ENCODE measurements at places on chromosomes 7 and 10.

DNA sequence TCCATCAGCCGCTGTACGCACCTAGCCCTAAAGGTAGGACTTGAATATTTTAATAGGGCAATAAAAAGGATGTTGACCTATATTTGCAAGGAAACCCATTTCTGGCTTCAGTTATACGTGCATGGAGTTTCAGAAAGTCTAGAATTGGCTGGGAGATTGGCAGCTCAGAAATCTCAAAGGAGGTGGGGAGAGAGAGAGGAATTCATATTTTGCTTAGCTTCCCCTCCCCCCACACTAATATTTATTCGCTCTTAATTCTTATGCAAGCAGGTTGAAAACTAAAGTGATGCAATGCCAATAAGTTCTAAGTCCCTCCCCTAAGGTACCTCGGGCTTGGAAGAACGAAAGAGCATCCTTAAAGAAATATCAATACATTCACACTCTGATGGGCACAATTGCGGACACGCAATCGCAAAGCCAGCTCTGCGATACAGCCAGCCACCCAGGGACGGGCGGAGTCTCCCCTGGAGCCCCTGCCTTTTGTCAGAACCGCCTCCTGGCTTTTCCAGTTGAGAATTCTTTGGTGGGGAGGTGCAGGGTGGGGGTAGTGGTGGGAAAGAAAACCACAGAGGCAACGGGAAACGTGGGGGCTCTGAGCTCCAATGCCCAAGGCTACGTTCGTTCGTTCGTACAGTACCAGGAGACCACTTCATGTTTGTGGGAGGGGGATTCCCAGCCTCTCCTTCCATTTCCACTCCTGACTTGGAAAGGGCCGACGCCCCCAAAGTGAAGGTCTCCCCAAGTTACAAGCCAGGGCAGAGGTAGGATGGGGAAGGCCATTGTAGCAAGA, 1.3 kb downstream of the SHH start:
- no peak for DNase-seq

- no peak for DNase-seq
Observed at GRCh38 chr10:70462349-70462984, 16.1 kb upstream of the PALD1 start.

GRCh38 chr10:63528084-63528744, 7.0 kb downstream of the REEP3 start:
- DNase-seq, result no peak

- DNase-seq, result no peak
Observed at GRCh38 chr7:136741941-136742340, 126.5 kb upstream of the CHRM2 start.

GRCh38 chr10:132183046-132183445, 3.7 kb upstream of the DPYSL4 start:
- DNase-seq, result no peak

DNA sequence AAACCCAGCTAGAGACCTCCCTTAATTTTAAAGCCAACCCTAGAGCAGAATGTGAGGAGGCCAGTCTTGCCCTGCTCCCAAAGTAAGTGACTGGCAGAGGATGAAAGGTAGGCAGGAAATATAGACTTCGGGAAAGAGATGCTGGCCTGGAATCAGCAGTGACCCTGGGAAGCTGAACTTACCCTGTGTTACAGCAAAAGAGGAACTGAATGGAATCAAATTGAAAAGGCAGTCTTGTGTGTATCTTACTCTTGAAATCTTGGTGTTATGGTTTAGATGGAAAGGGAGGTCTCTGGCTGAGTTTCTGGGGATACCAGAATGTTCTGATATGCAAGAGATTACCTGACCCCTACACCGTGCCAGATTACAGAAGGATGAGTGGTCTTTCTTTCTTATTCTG, 7.9 kb upstream of the CFAP43 start:
- no peak for DNase-seq

GRCh38 chr7:102913826-102914225, 1.0 kb downstream of the LRRC17 start:
- no peak for DNase-seq

DNA sequence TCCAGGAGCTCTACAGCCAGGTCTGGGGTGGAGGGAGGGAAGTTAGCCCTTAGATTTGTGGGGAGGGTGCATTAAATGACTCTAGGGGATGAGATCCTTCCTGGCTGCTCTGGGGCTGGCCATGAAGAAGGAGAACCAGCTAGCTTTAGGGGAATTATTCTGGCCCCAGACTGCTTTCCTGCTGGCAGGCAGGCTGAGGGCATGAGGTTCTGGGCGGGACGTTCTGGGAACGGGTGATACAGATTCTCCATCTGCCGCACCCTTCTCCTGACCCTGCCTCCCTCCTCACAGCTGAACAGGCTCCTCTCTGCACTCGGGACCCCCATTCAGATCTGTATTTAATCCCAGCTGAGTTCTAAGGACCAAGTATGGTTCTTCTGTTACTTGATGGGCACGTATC, 23.9 kb downstream of the GOLGA7B start:
- no peak for DNase-seq

DNA sequence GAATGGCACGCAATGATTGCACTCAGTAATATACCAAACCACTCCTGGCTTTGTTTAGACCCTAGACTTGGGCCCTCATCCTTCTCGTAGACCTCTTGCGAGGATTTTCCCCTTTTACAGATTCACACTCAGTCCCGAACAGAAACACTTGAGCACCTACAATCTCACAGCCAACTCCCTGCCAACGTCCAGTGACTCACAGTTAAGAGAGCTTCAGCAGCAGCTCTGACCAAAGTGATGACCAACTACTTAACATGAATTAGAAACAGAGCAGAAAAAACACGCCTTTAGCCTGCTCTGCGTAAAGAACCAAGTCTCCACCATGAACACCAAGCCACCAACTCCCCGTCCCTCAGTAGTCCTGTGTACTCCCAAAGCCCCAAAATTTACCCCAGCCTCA, 2.2 kb downstream of the DNAJC30 start:
- no peak for DNase-seq

GRCh38 chr7:101466871-101467270, 104.2 kb downstream of the COL26A1 start:
- no peak for DNase-seq

- DNase-seq, result no peak
Observed at GRCh38 chr10:60176925-60177324, 212.8 kb downstream of the ANK3 start.

DNA sequence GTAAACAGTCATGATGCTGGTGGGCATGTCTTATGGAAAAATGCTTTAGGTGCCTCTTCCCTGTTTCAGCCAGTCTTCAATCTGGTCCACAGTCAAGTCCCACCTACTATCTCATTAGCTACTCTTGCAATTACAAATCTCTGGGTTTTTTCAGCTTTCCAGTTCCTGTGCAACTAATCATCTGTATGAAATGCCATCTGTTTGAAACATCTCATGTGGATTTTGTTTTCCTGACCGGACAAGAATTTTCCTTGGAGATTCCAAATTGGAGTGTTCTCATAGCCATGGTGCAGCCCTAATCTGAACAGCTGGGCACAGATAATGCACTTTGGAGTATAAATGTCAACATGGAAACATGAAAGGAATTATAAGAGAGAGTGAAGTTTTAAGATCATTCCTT, 41.3 kb upstream of the CALN1 start:
- DNase-seq, result no peak

DNA sequence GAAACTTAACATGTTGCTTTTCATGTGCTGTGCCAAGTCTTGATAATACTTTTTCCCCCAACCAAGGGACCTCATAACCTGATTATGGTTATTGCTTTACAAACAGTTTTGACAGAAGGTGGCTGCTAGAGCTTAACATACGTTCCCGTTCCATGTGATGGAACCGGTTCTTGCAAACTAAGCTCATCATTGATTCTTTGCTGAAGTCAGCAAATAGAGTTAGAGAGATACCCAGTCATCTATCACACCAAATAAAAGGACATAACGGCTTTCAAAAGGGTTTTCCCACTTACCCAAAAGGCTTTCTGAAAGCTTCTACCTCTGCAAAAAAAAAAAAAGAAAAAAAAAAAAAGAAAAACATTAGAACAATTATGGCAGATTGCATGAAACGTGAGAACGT, 230.3 kb upstream of the MDFIC start:
- no peak for DNase-seq

GRCh38 chr10:69901628-69902505, 100.2 kb downstream of the COL13A1 start:
- DNase-seq, result no peak

GRCh38 chr7:35781200-35781701, 19.6 kb upstream of the SEPTIN7 start:
- DNase-seq, result no peak

DNA sequence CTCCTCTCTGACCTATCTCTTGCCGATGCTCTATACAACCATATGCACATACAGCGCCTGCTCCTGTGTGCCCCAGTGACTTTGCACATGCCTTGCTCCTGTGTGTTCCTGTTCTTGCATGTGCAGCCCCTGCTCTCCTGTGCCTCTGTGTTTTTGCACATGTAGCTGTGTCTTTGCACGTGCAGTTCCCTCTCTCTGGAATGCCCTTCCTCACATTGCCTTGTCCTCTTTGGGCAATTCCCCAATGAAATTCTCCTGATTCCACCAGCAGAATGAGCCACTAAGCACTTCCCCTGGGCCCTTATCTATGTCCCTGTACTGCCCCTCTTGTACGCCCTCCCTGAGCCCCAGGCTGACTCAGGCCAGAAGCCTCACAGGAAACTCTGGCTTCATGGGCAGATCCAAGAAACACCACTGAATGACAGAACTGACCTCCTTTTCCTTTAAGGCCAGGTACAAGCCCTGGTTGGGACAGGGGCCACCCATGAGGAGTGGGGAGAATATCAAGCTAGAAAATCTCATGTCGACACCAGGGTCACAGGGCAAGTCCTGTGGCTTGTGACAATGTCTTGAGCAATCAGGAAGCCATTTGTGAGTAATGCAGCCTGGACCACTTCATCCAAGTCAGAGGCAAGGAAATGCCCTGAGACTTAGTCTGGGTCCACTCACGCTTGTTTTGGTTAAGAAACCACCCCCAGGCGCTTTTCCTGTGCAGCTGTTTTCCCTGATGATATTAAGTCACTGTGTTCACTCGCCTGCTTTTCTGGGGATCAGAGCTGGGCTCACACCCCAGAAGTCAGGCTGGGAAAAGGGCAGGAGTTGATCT, 1.9 kb upstream of the ARHGAP22 start:
- no peak for DNase-seq

DNA sequence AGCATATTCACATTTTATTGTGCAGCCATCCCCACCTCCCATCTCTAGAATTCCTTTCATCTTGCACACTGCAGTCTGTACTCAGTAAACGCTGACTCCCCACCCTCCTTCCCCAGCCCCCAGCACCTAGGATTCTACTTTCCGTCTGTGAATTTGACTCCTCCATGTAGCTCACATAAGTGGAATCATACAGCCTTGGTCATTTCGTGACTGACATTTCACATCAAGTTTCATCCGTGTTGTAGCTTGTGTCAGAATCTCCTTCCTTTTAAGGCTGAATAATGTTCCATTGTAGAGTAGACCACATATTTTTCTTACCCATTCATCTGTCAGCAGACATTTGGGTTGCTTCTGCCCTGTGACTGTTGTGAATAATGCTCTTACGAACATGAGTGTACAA, 26.2 kb upstream of the TCERG1L start:
- DNase-seq, result no peak

DNA sequence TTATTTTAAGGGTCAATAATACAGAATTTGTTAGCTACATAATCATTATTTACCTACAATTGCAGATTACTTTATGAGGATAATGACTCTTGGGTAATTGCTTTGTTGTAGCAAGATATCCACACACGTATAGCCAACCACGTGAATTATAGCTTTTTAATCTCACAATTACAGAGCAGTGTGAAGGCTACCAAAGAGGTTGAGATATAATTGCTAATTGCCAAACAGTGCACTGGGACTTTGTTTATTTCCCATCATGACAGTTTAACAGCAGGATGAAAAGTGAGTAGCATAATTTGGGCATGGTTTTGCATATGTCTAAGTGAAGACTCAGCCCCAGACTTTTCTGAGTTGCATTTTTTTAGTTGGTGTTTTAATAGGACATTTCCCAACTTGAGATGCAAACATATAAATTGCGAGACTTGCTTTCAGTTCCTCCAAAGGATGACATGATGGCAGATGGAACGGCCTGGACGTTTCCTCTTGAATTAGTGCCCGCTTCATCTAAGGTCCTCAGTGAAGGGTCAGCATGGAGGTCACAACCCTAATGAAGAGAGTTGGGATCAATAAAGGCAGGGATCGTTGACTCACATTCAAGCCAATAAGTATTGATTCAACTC, 180.7 kb upstream of the GPR26 start:
- no peak for DNase-seq

GRCh38 chr10:86265236-86265894, 101.2 kb downstream of the GRID1 start:
- no peak for DNase-seq

DNA sequence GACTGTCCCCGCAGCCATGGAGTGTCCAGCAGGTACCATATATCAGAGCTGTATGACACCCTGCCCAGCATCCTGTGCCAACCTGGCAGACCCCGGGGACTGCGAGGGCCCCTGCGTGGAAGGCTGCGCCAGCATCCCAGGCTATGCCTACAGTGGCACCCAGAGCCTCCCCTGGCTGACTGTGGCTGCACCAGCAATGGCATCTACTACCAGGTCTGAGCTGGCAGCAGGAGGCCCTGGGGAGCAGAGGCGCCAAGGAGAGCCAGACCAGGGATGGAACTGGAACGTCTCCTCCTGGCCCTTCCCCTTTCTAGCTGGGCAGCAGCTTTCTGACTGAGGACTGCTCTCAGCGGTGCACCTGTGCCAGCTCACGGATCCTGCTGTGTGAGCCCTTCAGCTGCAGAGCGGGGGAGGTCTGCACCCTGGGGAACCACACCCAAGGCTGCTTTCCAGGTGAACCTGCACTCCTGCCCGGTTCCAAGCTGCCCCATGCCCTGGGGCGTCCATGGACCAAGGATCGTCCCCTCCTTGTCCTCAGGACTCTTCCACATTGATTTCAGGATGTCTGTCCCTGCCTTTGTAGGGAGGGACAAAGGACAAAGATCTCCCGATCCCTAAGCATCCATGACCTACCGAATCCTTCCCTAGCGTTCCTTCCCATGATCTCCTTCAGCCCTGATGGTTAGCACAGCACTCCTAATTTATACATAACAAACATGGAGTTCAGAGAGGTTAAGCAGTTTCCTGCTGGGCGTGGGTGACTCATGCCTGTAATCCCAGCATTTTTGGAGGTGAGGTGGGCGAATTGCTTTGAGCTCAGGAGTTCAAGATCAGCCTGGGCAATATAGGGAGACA, 33.3 kb downstream of the EPHB4 start:
- DNase-seq, result no peak

GRCh38 chr10:44240584-44241205, 144.2 kb downstream of the CXCL12 start:
- no peak for DNase-seq

DNA sequence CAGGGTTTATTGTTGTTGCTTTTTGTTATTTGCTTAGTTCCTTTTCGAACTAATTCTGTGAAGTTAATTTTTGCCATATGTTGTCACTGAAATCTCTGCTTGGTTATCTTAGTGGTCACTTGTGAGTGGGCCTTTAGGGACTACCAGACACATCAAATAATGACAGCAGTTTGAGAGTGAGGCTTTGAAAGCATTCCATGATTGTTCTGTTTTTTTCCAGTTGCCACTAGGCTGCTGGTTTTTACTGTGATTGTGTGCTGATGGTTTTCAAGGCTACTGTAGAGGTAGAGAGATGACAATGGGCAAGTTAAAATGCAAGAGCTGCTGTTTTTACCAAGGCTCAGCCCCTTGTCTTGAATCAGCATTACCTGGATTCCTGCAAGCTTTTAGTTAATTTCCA, 20.0 kb downstream of the SEPTIN7 start:
- no peak for DNase-seq

GRCh38 chr7:115070311-115070710, 148.4 kb downstream of the MDFIC start:
- DNase-seq, result no peak
